ENCODE measurements at places on chromosomes 12 and 14.

- DNase-seq, result no peak
Measured at GRCh38 chr14:87271331-87271730, 721.7 kb downstream of the GALC start.

GRCh38 chr14:39175445-39176262, 600 bp downstream of the PNN start:
- DNase-seq, result peak; percentile 47

DNA sequence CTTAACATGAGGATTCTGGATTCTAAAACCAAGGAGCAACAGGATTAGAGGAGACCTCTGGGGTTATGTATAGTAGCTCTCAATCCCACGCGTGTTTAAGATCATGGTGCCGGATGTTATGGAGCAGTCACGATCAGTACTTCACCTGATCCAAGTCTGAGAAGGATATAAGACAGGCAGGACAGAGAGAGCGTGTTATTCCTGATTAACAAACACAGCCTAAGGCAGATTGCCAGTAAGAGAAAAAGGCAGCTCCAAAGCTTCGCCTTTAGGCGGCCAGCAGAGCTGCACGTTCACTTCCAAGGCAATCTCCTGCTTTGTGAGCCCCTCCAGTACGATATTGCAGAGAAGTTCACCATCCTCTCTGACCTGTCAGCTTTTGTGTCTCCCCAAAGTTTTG, 5.5 kb downstream of the SETD3 start:
- no peak for DNase-seq

DNA sequence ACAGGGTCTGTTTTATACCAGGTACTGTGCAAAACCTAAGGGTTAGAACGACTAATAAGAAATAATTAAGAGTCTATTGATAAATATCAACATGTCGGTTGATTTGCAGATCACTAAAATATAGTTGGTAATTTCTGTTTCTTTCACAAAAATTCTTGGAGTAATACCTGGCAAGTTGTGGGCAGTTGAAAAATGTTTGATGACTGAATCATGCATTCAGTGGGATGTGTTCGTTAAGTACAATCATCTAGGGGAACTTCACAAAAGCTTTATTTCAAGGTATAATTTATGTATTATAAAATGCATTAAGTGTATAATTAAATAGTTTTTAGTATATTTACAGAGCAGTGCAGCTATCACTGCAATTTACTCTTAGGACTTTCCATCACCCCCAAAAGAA, 120.0 kb downstream of the KCNA5 start:
- DNase-seq, result no peak

GRCh38 chr12:89370850-89371249, 18.5 kb upstream of the DUSP6 start:
- no peak for DNase-seq

GRCh38 chr14:33118668-33119067, 180.0 kb downstream of the NPAS3 start:
- no peak for DNase-seq

- no peak for DNase-seq
Measured at GRCh38 chr12:108237272-108237671, 101.8 kb downstream of the CMKLR1 start.

All from colonic mucosa (tissue), 4 donors.